ENCODE measurements at places on chromosomes 13 and 19.

DNA sequence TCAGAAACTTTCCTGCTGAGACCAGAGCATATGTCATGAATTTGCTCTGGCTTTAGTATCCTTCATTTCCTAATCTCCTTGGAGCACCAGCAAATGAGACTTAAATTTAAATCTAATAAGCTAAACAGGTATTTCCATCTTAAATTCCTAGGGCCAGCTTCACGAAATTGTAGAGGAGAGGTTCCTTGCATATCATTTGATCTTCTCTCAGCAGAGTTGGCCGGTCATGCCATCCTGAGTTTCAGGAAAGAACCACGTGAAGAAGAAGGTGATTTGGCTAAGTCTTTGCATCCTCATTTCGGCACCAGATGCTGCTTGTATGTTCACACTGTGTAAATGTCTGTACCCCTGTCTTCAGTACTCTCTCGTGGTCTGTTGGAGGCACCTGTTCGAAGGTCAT is 370.4 kb upstream of the NBEA start:
- no peak for DNase-seq

GRCh38 chr19:571566-571974 is 826 bp upstream of the BSG start:
- no peak for DNase-seq

GRCh38 chr19:12843999-12844732 is 5.9 kb downstream of the MAST1 start:
- DNase-seq: no peak

DNA sequence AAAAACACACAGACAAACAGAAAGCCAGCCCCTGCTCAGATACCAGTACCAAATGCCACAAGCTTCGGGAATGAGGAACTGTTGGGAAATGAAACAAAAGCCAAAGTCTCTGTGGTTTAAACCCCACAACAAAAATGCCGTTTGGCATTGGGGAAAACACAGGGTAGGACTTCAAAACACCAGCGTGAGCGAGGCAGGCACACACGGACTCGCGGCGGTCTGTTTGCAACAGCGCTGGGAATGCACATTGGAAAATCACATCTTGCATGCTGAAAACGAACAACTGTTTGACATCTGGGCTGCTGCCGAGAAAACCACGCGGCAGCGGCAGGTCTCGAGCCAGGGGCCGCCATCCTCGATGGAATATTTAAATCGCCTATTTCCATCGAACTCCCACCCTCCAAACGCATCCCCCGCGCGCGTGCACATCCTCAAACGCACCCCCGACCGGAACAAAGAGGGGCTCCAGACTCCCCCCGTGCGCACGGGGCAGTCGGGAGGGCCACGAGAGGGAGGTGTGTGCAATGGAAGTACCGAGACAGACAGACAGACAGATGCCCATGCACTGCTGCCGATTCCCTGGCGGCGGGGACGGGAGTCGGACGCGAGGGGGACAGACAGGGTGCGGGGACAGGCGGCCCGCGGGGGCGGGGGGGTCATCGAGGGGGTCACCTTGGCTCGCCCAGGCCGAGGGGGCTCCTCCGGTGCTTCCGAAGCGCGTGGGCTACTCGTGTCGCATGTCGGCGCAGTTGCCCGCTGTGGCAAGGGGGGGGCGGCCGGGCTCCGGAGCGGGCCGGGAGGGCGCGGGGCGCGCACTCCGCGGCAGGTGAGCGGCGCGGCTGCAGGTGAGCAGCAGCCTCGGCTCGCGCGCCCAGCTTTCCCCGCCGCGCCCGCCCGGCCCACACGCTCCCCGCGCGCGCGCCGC is at the start of gene GPR12:
Gene GPR12 (minus strand): TSS at position 880 of the 925 bp plus-strand sequence. CDS start 959 bp downstream, outside the sequence.
- DNase-seq: no peak

GRCh38 chr13:40812102-40812501 is 22.7 kb downstream of the SLC25A15 start:
- DNase-seq: no peak

GRCh38 chr19:48645620-48646000 is 377 bp downstream of the CA11 start:
- DNase-seq: no peak

GRCh38 chr19:57105976-57106721 is 13.6 kb upstream of the USP29 start:
- DNase-seq: no peak

DNA sequence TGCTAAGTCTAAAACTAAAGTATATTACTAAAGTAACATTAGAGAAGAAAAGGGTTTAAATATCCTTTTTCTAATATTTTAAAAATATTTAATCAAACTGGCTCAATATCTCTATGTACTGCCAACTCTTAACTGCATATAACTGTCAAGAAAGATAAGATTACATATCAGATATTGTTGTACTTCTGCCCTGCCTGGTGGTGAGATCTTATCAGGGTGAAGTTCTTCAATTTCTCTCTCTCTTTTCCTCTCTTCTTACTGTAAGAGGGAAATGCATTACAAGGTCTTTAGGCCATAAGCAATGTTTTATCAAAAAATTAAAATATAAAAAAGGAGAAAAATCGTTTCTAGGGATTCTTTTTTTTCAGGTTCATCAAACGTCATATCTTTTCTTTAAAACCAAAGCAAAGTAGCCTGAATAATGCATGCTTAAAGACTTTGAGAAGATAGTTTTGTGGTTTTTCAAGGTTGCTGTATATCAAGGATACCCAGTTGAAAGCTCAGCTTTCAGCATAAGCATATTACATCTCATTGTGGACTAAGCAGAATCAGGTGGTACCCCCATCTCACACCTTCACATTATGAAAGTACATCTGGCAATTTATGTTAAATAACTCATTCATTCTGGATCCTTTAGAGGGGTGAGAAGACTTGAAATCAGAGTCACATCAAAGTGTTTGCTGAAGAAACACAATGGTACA is 1625.7 kb upstream of the SLC10A2 start:
- DNase-seq: no peak

- DNase-seq: no peak
Observed at GRCh38 chr19:19451429-19452242, 46.2 kb downstream of the GATAD2A start.

- no peak for DNase-seq
Observed at GRCh38 chr19:52028780-52029123, 573 bp upstream of the ZNF614 start.

GRCh38 chr13:82248762-82249161 is 1633.5 kb downstream of the SLITRK1 start:
- no peak for DNase-seq

DNA sequence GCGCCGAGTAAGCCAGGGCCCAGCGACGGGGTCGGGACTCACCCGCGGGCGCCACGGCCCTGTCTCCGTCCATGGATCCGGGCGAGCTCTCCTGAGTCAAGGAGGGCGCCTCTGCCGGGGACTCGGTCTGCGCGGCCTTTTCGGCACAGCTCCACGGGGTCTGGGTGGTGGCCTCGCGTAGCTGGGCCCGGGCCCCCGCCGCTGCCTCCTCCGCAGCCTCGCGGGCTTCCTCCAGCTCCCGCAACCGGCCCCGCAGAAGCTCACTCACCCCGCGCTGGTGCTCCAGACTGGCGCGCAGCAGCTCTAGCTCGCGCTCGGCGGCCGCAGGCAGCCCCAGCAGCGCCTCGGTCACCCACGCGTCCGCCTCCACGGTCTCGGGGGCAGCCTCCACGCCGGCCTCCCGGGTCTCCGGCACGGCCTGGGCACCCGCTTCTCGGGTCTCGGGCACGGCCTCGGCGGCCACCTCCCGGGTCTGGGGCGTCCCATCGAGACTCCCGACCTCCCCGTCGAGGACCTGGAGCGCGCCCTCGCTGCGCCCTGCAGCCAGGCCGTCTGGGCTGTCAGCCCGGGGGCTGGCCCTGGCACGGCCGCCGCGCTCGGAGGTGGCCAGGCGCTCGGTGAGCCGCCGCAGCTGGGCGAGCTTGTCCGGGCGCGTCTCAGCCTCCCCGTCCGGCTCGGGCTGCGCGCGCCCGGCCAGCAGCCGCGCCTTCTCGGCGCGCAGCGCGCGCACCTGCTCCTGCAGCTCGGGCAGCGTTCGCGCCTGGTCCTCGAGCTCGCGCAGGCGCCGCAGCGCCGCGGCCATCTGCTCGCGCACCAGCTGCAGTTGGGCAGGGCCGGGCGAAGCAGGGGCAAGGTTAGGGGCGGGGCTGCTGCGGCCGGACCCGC is 8.4 kb downstream of the KANK3 start:
- no peak for DNase-seq

DNA sequence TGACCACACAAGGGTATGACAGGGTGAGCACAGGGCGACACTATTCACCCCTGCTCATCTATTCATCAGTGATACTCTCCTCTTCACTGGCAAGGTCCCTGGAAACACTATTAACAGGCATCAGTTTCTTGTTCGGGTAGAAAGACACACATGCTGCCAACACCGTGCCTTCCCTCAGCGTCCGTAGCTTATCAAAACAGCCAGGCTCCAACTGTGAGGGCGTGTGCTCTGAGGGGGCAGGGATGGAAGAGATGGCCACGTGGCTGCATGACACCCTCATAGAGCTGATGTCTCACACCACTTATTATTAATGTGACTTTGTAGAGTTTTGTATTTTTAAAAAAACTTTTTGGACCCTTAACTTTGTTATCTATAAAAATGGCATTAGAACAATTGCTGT is 160.3 kb downstream of the ITGBL1 start:
- DNase-seq: no peak

DNA sequence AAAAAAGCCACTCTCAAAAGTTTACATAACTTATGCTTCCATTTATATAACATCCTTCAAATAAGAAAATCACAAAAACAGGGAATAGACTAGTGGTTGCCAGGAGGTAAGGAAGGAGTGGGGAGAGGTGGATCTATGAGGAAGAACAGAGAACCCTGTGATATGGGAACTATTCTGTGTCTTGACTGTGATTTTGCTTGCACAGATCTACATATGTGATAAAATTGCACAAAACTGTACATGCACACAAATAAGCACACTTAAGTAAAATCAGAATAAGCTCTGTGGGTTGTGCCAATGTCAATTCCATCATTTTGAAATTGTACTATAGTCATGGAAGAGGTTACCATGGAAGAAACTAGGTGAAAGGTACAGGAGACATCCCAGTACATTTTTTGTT is 121.6 kb upstream of the SGCG start:
- DNase-seq: no peak

DNA sequence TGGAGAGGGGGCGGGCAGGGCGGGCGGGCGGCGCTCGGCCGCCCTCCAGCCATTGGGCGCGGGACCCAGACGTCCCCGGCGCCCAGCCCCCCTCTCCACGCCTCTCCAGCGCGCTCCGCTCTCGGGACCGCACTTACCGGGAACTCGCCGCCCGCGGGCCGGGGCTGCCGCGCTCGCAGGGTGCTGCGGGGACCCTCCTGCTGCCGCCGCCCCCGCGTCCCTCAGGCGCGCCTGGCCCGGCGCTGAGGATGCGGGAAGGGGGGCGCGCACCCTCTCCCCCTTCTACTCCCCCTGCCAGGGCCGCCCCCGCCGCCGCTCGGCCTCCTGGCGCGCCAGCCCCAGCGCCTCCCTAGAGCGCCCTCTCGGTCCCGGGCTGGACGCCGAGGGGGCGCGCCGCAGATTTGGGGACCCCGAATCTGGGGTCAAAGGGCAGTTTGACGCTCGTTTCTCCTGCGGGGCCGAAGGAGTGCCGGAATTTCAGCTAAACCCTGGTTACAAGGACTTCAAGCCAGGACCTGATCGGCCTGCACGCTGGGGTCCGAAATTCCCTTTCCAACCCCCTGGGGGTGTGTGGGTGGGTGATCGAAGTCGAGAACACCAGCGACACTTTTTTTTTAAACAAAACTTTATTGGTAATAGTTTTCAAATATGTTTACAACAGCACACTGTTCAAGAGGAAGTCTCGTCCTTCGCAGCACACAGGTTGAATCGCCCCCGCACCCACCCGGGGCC is 696 bp upstream of the SAMD1 start:
- DNase-seq: peak; percentile 31

- no peak for DNase-seq
Observed at GRCh38 chr13:29481603-29482002, 113.9 kb downstream of the SLC7A1 start.

- DNase-seq: no peak
Observed at GRCh38 chr19:12884926-12885748, 1.9 kb downstream of the KLF1 start.

DNA sequence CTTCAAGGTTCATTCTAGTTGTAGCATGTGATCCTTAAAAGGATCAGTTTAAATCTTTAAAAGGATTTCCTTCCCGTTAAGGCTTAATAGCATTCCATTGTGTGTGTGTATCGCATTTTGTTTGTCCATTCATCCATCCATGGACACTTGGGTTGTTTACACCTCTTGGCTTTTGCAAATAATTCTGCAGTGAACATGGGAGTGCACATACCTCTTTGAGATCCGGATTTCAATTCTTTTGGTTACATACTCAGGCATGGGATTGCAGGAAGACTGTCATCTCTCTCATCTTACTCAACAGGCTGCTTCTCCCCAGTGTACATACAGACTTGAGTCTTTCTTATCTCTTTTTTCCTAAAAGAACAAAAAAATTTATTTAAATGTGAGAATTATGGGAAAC is 1.2 kb downstream of the RNF113B start:
- no peak for DNase-seq

- no peak for DNase-seq
Observed at GRCh38 chr13:30697177-30697953, 38.0 kb upstream of the ALOX5AP start.

GRCh38 chr13:39567569-39567968 is 35.4 kb downstream of the LHFPL6 start:
- no peak for DNase-seq

- DNase-seq: peak; percentile 70
Observed at GRCh38 chr13:26508885-26509284, 48.6 kb upstream of the WASF3 start.

- no peak for DNase-seq
Observed at GRCh38 chr13:35179920-35180663, 238.0 kb downstream of the NBEA start.

DNA sequence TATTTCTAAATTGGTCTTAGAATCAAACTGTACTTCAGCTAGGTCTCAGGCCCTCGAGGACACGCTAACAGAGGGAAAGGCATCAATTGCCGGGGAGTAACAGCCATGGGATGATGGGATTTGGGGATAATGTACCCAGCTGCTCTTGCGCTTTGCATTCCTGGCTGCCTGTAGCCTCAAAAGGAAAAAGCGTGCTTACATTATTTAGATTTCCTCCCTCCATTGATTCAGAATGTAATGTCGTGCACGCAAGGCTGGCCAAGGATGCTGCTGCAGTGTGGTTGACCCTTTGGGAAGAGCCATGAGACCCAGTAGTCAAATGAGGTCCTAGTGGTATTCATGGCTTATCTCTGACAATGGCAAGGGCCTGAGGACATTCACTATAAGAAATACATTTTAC is 95.1 kb downstream of the SLC7A1 start:
- DNase-seq: no peak

- DNase-seq: peak; percentile 67
Observed at GRCh38 chr19:57934820-57935665, at the start of gene ZNF418. Gene ZNF418 (minus strand): TSS chr19:57935402. CDS start chr19:57933822, 1,580 bp downstream.

- peak; percentile 58 for DNase-seq
Observed at GRCh38 chr13:46468570-46469463, 81.8 kb upstream of the RUBCNL start.

- no peak for DNase-seq
Observed at GRCh38 chr19:21134934-21135366, 6.9 kb upstream of the ZNF431 start.

Data from fibroblast of skin of left biceps (primary cell).